ENCODE measurements at places on chromosomes 16 and 17.

GRCh38 chr17:4189280-4189679 lies 46.3 kb downstream of the CYB5D2 start:
- no peak for DNase-seq

GRCh38 chr16:55242667-55243066 lies 81.3 kb upstream of the IRX6 start:
- DNase-seq: no peak

GRCh38 chr16:85052536-85052935 lies 24.9 kb downstream of the KIAA0513 start:
- DNase-seq: no peak

DNA sequence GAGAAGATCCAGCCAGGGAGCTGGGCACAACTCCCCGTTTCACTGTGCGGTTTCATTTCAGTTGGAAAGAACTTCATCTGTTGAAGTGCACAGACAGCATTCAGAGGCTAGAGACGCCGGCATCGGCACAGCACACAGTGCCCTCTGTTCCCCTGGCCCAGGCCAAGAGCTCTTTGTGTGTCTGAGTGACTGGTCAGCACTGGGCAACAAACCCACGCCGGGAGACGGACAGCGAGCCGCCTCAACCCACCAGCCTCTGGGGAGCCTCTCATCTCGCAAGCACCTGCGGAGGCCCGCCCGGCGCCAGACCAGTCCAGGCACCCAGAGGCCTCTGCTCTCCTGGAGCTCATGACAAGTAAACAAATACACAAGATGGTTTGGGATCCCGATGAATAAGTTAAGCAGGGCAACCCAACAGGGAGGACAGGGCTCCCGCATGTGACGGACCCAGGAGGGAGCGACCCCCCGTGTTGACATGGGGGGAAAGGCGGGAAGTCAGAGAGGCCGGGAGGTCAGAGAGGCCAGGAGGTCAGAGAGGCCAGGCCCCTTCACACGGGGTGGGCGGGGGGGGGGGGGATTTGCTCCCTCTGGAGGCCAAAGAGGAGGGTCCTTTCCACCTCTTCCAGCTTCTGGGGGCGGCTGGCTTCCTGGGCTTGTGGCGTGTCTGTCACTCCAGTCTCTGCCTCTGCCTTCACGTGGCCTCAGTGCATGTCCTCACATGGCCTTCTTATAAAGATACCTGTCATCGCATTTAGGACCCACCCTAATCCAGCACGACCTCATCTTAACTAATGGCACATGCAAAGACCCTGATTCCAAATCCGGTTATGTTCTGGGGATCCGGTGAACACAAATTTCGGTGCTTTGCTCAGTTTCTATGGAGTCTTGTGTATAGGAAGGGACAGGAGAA lies 25.8 kb upstream of the KLHDC4 start:
- no peak for DNase-seq

DNA sequence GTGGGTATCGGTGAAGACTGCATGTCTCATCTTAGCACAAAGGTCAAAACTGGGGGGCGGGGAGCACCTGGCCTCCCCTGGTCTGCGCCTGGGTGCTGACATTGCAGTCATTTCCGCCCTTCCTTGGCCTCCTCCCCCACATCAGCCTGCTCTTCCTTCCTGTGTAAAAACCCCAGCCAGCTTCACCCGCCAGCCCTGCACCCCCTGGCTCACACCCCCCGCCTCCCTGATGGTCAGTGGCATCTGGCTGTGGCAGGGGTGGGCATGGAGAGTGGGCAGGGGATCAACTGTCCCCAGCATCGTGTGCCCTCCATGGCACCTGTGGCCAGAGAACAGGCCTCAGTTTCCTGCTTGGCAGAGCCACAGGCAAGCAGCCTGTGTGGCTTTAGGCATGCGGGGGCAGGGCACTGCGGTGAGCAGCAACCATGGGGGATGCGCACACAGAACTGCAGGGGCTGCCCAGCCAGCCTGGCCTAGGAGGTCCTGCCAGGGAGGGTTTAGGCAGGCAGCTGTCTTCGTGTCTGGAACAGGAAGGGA lies 26.5 kb upstream of the LASP1NB start:
- peak; percentile 88 for DNase-seq

DNA sequence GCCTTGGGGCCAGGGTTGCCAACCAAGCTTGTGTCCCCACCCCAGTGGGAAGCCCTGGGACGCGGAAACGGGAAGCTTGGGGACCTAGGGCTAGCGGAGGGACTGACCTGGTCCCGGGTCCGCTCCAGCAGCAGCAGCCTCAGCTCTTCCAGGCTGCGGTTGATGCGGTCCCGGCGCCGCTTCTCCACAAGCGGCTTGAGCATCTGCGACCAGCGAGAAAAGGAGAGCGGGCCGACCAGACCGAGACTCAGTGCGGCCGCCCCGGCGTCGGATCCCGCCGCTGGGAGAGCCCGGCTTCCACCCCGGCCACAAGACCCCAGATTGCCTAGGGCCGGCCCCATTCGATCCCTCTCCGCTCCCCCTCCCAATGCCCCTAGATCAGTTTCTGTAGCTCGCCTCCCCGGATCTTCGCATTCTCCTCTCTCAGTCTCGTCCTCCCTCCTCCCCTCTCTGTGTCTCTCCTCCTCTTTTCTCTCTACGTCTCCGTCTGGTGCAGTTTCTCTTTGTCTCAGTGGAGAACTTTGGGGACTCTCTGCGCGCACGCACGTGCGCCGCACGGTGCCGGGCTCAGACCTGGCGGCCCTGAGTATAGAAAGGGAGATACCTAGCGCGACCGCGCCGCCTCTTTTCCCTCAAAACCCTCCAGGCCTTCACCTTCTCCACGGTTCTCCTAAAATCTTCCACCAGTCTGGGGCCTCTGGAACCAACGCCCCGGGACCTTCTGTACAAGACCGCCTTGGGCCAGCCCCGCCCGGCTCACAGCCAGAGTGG lies 797 bp downstream of the HES7 start:
- no peak for DNase-seq

GRCh38 chr17:6437466-6437865 lies 2.5 kb upstream of the AIPL1 start:
- no peak for DNase-seq

DNA sequence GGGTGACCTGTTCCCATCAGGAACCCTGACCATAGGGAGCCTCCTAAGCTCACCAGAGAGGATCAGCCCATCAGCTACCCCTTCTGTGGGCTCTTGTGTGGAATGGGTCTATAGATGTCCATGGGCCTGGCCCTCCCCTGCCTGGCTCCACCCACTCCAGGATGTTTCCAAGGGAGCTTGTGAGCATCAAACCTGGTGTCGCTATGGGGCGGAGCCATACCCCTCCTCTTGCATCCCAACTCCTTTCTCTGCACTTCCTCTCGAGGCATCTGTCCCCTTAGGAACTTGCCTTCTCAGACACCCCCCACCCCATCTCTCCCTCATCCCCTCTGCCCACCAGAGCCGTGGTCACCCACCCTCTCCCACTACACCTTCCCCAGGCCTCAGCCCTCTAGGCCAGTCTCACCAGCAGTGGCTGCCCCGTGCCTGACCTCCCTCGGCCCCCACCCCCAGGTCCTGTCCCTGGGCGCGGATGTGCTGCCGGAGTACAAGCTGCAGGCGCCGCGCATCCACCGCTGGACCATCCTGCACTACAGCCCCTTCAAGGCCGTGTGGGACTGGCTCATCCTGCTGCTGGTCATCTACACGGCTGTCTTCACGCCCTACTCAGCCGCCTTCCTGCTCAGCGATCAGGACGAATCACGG lies 10.4 kb downstream of the KCNH6 start:
- DNase-seq: no peak

DNA sequence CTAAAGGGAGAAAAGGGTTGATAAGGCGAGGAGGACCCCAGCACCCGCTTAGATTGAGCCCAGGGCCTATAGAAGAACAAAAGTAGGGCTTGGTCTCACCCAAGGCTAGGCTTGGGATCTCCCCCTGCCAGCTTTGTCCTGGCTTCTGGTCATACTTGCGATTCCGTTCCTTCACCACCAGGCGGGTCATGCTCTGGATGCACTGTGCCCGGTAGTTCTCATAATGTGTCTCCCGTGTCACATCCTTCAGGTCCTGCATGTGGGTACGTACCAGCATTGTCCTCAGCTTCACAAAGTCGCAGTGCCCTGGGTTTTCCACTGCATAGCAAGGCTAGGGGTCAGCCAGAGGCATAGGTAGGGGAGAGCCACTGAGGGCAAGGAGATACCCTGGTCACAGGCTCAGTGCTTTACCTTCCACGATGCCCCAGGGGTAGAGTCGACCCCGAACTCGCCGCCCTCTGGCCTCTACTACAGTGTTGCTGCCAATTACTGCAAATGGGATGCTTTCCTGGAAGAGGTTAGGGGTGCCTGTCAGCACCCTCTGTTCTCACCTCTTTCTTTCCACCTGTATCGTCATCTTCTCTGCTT lies 6.5 kb upstream of the MTMR4 start:
- DNase-seq: no peak

- DNase-seq: no peak
These were observed 125.5 kb downstream of the CACNG3 start for GRCh38 chr16:24381470-24382118.

DNA sequence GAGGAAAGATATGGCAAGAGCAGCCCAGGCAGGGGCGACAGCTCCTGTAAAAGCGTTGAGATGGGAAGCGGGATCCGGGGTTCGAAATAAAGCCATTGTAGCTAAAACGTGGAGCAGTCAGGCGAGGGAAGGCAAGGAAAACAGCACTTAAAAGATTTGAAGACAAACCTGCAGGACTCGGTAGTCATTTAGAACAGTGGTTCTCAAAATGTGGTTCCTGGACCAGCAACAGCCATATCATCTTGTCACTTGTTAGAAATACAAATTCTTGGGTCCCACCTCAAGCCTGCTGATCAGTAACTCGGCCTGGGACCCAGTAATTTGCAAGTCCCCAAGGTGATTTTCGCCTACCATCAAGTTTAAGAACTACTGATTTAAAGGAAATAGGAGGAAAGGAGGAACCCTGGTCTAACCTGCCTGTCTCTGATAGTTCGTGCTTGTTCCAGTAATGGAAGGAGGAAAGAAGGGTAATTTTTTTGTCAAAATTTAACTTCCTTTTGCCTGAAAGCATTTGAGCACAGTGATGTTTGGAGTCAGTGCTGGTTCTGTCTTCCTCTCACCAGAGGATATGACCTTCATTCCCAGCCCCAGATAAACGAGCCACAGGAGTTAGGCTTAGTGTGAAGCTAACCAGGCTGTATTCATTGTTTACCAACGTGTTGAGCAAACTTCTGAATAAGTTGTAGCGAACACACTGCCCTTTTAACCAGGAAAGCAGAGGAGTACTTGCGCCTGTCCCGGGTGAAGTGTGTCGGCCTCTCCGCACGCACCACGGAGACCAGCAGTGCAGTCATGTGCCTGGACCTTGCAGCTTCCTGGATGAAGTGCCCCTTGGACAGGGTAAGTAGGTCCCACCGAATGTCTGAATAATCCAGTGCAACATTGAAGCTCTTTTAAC lies 1.1 kb downstream of the ORC6 start:
- DNase-seq: no peak

DNA sequence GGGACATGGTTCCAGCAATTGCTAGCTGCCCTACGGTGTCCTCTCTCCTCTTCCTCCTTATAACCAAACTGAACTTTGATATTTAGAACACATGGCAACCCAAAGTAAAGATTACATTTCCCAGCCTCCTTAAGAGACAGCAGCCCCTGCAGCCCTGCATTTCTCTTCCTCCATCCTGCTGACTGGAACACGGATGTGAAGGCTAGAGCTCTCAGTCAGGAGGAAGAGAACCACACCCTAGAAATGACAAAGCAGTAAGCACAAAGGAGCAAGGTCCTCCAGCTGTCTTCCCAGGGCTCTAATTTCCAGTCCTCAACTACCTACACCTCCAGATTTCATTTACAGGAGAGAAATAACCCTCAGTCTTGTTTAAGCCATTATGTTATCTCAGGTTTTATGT lies 10.9 kb downstream of the DYNC1LI2 start:
- no peak for DNase-seq

GRCh38 chr17:8162233-8162996 lies at the start of gene VAMP2:
VAMP2 (minus strand) TSS chr17:8162948; CDS start chr17:8162879, 69 bp downstream.
- peak; percentile 80 for DNase-seq

GRCh38 chr17:31433091-31433790 lies 41.8 kb downstream of the RAB11FIP4 start:
- peak; percentile 57 for DNase-seq

- no peak for DNase-seq
These were observed 40.0 kb upstream of the TAC4 start for GRCh38 chr17:49887744-49888360.

- DNase-seq: no peak
These were observed 40.1 kb downstream of the CLEC16A start for GRCh38 chr16:10984509-10984908.

DNA sequence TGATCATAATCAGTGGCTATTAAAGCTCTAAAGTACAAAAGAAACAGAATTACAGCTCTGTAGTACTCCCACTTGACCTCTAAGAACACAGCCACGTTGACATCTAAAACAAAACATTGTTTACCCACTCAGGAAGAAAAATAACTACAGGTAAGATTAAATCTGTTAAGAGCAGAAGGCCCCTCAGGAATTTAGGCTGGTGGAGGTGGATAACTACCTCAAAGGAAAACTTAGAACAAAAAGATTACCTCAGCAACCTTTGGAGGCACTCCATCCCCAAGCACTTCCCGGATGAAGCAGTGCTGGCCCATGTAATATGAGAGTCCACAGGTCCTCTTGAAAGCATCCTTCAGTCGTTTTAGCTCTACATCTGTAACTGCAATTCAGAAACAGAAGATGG lies 46.7 kb downstream of the USP32 start:
- no peak for DNase-seq

- no peak for DNase-seq
These were observed 1.8 kb downstream of the ATP2A3 start for GRCh38 chr17:3962217-3962964.

- no peak for DNase-seq
These were observed 435.0 kb downstream of the TMEM114 start for GRCh38 chr16:8155275-8155674.

DNA sequence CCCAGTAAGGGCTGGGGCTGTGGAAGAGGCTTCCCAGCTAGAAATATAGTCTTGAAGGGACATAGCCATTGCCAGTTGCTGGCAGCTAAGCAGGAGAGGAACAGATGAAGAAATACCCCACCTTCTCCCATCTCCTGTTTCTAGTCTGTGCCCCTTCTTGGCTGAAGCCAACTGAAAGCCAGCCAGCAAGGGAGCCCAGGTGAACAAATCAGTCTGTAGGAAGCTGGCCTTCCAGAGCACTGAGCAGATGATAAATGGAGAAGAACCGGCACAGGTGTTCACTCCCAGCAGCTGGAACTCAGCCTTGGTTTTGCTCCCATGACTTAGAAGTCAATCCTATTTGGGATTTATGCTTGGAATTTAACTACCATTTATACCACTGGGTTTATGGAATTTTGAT lies 69.2 kb upstream of the DHX40 start:
- DNase-seq: no peak

GRCh38 chr17:41678411-41678906 lies 10.2 kb upstream of the EIF1 start:
- no peak for DNase-seq

Data from activated gamma-delta T cell treated with Interleukin-2 at 50 U/mL for 16 hours (primary cell).